Kidney (tissue), 22 donors: ENCODE measurements at places on chromosomes 6 and 20. TPM values are rescaled to one million over a fixed set of nuclear protein-coding genes. Genes with fewer than 3 reads are reported as not detected.
A peak's percentile ranks its signal among the peaks of the same experiment; 100 is the strongest.

DNA sequence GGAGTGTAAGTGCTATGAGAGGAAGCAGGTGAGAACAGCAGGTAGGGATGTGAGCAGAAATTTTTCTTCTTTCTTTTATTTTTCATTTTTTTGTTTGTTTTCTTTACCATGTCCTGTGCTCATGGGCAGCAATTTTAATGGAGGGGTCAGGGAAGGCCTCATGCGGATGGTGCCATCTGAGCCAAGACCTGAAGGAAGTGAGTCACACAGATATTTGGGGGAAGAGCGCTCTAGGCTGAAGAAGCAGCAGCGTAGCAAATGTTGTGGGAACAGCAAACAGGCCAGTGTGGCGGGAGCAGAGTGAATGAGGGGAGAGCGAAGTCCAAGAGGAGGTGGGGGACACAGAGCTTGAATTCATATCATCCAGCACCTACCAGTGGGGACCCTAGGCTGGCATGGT lies 12.7 kb downstream of the SPDEF start:
- DNase-seq, result no peak

- DNase-seq, result no peak
These were observed 18.5 kb downstream of the NSFL1C start for GRCh38 chr20:1448081-1448620.

DPPA5 gene
- total RNA-seq, result not detected

GRCh38 chr20:47319517-47320252 lies 36.8 kb downstream of the ZMYND8 start:
- peak; percentile 86 for DNase-seq

DNA sequence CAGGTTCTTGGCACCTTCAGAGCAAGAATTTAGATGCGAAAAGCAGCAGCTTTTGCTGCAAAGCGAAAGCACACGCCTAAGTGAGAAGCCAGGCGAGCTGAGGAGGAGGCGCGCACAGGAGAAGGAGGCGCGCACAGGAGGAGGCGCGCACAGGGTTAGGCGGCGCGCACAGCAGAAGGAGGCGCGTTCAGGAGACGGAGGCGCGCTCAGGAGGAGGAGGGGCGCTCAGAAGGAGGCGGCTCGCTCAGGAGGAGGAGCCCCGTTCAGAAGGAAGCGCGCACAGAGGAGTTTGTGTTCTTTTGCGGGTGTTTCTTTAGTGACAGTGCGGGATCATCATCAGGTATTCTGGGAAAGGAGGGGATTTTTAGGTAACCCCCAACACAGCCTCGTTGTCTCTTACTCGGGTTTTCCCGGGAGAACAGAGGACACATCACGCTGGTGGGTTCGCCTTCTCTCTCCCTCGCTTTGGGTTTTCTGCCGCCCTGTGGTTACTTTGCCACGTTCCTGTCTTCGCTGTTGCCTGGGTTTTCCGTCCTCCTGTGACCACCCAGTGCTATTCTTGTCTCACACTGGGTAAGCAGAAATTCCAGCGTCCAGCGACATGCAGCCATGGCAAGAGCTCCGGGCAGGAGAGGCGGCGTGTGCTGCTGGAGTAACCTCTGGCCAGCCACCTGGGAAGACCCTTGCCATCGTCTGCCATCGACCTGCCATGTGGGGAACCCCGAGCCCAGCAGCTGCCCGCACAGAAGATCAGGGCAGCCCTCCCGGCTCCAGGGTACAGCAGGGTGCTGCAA lies 47.0 kb downstream of the WDR27 start:
- peak; percentile 82 for DNase-seq

ZNF322 gene
- total RNA-seq, result 27.3 TPM

- DNase-seq, result no peak
These were observed 43.4 kb downstream of the OGFRL1 start for GRCh38 chr6:71332012-71332411.

GRCh38 chr6:166600931-166601330 lies 14.5 kb upstream of the RAMACL start:
- no peak for DNase-seq

PDYN gene
- not detected for total RNA-seq
